ENCODE measurements at places on chromosomes 16 and 17. TPM values are rescaled to one million over a fixed set of nuclear protein-coding genes. Genes with fewer than 3 reads are reported as not detected.

ACSM3 gene
- 1.6 TPM for total RNA-seq

DOC2A gene
- total RNA-seq: 6.2 TPM

TAT gene
- 0.07 TPM for total RNA-seq

STXBP4 gene
- 18.0 TPM for total RNA-seq

WFIKKN2 gene
- 0.35 TPM for total RNA-seq
